ENCODE measurements at places on chromosomes 16 and 17.

GRCh38 chr16:68873635-68874471 is 30.5 kb downstream of the TANGO6 start:
- no peak for DNase-seq

- DNase-seq = no peak
Measured at GRCh38 chr16:22941970-22942501, 128.1 kb downstream of the HS3ST2 start.

GRCh38 chr16:82152641-82153112 is 17.3 kb downstream of the MPHOSPH6 start:
- peak; percentile 10 for DNase-seq

DNA sequence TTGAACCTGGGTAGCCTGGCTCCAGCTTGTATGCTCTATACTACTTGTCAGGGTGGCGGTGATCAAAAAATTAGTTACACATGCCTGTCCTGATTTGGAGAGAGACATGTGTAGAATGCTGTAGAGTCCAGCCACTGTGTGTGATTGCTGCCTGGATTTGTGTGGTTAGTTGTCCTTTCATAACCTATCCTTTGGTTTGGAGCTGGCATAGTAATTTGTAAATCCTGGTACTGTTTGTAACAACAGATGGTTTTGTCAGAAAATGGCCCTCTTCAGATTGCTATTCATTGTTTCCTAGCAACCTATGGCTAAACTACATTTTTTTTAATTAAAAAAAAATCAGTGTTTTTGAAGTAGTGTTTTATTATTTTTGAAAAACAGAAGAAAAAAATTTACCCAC is 30.5 kb downstream of the ETV4 start:
- no peak for DNase-seq

- DNase-seq = peak; percentile 67
Measured at GRCh38 chr17:81831957-81832607, 1.0 kb downstream of the MCRIP1 start.

- peak; percentile 31 for DNase-seq
Measured at GRCh38 chr17:44353672-44354331, 8.7 kb downstream of the GRN start.

DNA sequence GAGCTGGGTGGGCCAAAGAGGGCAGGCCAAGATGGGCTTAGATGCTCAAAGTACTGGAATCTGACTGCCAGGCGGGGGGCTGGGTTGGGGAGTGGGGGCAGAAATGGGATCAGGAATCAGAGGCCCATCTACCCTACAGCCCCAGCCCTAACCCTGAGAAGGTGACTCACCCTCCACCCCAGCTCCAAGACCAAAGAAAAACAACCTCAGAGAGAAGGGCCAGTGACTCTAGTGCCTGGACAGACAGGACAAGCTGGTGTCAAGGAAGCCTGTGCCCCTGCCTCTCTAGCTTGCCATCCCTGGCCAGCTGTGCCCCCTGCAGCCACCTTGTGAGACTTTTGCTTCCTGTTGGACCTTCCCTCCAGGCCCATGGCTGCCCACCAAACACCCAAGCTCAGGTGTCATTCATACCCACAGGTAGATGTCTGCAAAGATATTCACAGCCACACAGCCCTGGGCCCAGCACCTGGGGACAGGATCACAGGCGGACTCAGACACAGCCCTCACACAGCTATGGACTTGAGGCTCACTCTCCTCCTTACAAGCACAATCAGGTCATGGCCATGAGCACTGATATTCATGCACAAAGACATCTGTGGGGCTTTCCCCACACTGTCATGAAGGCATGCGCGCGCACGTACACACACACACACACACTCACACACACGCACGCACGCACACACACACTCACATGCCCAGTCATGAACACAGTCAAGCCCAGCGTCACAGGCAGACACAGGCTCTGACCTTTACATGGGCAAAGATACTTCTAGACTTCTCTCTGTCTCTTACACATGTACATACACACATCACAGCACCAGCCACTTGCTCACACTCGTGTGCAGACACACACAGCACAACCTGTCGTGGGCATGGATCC is 2.8 kb downstream of the WNT3 start:
- DNase-seq = peak; percentile 36

DNA sequence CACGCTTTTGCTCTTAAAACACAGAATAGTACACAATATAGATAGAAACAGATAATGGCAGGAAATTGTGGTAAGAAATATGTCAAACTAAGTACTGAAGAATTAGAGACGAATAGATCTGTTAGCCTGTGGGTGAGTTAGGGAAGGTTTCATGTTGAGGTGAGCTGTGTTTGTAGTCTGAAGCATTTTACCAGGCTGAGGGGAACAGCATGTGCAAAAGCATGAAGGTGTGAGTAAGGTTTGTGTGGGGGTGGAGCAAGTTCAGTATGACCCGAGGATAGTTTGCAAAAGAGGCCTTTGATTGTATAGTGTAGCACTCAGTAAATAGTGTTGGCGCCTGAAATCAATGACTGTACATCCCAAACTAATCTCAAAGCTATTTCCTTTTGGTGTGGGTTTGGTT is 13.8 kb downstream of the IGSF6 start:
- DNase-seq = peak; percentile 67

- DNase-seq = no peak
Measured at GRCh38 chr16:63442246-63442645, 1406.0 kb upstream of the CDH8 start.

DNA sequence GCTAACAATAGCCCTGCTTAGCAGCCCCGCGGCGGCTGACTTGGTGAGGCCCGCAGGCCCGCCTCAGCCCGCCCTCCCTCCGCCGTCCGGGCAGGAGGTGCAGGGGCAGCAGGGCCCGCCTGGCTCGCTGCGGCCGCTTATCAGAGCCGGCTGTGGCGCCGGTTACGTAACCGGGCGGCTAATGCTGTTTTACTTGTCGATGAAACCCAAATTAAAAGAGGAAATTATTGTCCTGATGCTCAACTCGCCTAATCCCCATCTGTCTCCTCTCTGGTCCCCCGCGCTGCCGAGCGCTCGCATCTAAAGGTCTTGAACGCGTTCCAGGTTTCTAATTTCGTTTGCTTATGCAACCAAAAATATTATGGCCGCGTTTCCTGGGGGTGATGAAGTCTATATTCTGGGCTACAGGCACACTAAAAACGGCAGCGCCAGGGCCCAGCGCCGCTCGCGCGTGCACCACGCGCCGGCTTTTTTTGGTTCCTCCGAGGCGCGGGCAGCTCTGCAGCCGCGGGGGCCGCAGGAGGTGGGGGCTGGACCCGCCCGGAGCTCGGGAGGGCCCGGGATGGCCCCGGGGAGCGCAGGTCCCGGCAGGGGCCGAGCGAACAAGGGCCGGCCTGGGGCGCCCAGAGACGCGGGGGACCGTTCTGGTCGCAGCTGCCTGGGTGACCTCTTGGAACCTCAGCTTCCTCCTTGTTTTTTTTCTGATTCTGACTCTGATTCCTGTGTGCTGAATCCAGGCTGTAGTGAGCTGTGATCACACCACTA is 65.2 kb upstream of the TOB1 start:
- peak; percentile 82 for DNase-seq

DNA sequence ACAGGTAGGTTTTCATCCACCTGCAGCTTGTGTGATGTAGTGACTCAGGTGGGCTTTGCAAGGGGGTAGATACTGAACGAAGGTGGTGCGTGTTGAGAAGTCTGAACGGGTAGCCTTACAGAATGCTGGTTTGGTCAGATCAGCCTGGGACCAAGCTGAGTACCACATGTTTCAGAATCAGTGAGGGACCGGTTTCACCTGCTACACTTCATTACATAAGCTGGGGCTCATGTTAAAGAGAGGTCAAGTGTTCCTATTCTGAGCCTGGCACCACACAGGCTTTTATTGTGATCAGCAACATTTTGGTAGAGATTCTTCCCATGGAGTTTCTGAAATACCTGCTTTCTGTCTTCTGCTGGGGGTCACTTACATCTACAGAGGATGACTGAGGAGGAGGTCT is 207.4 kb upstream of the EEF2KMT start:
- DNase-seq = no peak

DNA sequence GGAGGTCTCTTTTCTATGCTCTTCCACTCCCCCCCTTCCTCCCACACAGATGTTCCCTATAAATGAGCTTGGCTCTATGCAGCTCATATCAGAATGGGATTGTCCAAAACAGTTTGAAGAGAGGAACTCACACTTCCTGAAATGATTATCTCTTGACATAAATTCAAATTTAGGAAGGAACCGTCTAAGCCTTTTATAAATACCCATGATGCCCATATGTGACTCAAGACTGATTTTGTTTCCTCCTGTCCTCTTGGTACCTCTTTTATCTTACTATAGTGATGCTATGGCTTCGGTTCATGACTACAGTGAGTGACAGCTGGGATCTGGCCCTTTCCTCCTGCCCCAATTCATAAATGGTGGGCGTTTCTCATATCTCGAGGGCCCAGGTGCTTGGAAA is 16.6 kb upstream of the TERF2 start:
- no peak for DNase-seq

- DNase-seq = peak; percentile 91
Measured at GRCh38 chr17:43211480-43212402, at the start of gene TMEM106A. TSS of gene TMEM106A (plus strand) at chr17:43211875. CDS start at chr17:43213042, 1,167 bp downstream.

- no peak for DNase-seq
Measured at GRCh38 chr17:9054126-9054975, 33.0 kb downstream of the NTN1 start.

DNA sequence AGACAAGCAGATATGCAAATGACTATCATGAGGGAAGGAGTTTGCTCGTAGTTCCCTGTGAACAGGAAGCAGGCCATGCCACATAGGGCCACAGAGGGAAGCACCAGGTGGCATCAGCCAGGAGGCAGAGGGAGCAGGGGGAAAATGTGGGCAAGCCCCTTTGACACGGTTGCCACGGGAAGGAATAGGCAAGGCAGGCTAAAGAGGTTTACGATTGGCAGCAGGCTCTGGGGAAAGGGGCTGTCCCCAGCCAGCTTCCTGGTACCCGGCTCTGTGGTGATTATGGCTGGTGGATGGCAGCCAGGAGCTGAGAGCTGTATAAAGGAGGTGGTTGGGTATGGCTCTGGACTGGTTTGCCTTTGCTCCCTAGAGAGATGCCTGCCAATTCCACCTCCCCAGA is 848 bp downstream of the CES3 start:
- no peak for DNase-seq

- no peak for DNase-seq
Measured at GRCh38 chr16:87953308-87954215, 2.3 kb downstream of the BANP start.

DNA sequence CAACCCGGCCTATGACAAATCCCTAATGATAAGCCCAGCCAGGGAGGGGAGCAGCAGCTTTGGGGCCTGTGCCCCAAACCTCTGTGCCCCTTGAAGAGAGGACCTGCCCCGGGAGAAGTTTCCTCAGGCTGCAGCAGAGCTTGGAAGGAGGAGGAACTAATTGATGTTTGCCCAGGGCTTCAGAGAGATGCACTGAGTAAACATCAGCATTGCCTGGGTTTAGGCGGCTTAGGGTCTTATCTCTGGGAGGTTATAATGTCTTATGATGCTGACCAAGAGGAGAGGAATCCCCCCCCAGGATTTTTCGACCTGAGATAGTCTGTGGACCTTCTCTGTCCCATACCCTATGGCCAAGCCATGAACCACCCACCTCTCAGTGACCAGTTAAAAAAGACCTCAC is 148.7 kb upstream of the SDK2 start:
- DNase-seq = no peak

GRCh38 chr16:15652293-15653001 is 2.4 kb downstream of the NDE1 start:
- DNase-seq = no peak

GRCh38 chr17:49210158-49211029 is at the start of the genes ABI3 and GNGT2:
TSS of gene ABI3 (plus strand) at chr17:49210707. CDS start at chr17:49210725, 18 bp downstream.
TSS of gene GNGT2 (minus strand) at chr17:49210574. CDS start at chr17:49207422, 3,152 bp downstream.
- DNase-seq = peak; percentile 85

DNA sequence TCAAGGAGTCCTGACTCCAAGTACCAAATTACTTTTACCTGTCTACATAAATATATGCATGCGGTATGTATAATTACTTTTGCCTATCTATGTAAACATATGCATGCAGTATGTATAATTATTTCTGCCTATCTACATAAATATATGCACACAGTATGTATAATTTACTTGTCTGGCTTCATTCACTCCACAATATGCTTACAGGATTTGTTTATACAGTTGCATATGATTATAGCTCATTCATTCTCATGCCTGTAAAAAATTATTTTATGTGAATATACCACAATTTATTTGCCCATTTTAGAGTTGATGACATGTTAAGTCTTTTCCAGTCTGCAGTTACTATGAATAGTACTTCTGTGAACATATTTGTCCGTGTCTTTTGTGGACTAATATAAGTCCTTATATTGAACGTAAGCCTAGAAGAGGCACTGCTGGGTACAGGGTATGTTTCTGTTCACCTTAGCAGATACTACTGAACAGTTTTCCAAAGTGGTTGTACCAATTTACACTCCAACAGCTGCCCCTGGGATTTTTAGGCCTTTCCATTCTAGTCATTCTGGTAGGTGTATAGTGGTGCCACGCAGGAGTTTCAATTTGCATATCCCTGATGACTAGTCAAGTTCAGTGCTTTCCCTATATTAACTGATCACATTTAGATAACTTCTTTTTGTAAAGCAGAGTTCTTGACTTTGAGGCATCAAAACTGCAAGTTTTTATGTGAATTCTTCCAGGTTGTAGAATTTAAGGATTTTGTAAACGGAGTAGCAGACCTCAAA is 47.0 kb downstream of the MARVELD3 start:
- no peak for DNase-seq
